ENCODE measurements at places on chromosomes 11 and 22. TPM values are rescaled to one million over a fixed set of nuclear protein-coding genes. Genes with fewer than 3 reads are reported as not detected.

DNA sequence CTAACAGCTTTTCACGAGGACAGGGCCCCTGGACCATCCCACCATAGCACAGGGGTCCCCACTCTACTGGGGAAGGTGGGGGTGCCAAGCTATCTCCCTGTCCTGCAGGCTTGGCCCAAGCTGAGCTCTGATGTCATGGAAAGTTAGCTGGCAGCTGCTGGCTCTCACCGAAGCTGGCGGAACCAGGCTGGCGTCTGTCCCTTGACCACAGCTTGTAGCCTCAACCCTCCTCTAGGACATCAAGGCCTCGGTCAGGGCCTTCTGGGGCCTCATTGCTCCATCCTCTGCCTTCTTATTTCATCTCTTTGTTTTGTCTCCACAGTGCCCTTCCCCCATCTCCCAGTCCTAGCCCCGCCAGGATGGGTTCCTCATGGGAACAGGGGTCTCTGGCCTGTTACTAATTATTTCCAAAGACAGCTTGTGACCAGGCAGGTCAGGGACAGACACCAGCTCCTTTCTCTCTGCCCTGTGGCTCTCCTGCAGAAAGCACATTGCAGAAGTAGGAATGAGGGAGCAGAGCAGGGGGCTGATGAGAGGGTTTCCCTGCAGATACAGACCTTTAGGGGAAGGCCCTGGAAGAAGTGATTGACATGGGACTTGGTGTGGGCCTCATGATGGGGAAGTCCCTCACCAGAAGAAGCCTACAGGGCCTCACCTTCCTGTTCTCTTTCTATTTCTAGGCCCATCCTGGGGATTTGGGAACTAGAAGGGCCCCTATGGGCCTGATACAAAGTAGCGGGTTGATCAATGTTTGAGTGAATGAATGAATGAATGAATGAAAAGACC is 97.5 kb upstream of the ALX4 start:
- H3K36me3 ChIP-seq, result no peaks in the 10 kb centered on the region
- H3K4me3 ChIP-seq, result no peak overlapping the region
- peaks cover 3% of the 10 kb centered on the region for H3K4me1 ChIP-seq
- H3K27me3 ChIP-seq, result peaks cover 29% of the 10 kb centered on the region

- no peak for DNase-seq
- peaks cover 11% of the 10 kb centered on the region for H3K36me3 ChIP-seq
- H3K4me3 ChIP-seq, result no peak overlapping the region
Measured at GRCh38 chr11:70383664-70384565, 14.4 kb upstream of the CTTN start.

DNA sequence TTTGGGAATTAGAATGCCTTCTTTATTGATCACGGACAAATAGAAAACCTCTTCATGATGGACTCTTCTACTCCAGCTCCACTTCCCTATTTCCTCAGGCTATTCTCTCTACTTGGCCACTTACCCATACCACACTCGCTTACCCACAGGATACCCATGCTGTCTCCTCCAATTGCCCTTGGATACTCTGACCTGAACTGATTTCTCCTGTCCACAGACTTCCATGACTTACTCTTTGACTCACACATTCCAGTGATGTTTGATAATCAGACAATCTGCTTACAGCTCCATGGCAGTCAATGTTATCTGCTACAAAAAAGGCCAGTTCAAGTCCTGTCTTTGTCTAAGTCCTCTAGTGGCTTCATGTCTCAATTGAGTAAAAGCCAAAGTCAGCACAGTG is 292.0 kb upstream of the CTSC start:
- no peak overlapping the region for H3K4me3 ChIP-seq
- H3K36me3 ChIP-seq, result no peaks in the 10 kb centered on the region
- no peaks in the 10 kb centered on the region for H3K4me1 ChIP-seq
- H3K27me3 ChIP-seq, result no peaks in the 10 kb centered on the region

- H3K36me3 ChIP-seq, result no peaks in the 10 kb centered on the region
- no peak for DNase-seq
- no peak within 1 kb of the TSS for H3K27ac ChIP-seq
- H3K27me3 ChIP-seq, result peaks cover 65% of the 10 kb centered on the region
Measured at GRCh38 chr11:35525501-35526175, at the start of gene PAMR1. Gene PAMR1, minus strand, starts transcription at chr11:35525616. Its CDS starts 31 bp downstream, at chr11:35525585.

DNA sequence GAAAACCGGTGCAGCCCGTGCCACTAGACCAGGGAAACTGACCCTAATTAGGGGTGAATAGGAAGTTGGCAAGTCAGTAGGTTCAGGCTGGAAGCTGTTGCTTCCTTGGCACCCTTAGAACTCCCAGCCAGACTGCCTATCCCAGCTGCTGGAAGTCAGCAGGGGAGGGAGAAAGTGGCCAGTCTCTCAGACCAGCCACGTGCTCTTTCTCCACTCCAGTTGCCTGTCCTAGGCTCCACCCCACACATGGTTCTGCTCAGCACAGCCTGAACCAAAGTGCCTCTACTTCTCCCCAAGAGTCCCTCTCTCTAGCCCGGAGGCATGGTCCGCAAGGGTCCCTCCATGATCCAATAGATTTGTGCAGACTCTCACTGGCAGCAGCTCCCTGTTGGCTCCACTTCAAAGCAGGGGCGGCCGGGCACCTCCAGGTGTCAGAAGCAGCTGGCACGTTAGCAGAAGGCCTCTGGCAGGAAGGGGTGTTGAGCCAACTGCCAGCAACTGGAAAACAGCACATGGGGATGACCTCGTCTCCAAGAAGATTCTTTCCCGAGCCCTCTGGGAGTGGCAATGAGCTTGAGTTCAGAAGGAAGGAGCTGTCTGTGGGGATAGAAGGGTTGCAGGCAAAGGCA is 27.7 kb downstream of the ARFGAP2 start:
- H3K27me3 ChIP-seq, result no peaks in the 10 kb centered on the region
- no peak overlapping the region for H3K4me3 ChIP-seq
- no peaks in the 10 kb centered on the region for H3K36me3 ChIP-seq
- H3K4me1 ChIP-seq, result peaks cover 6% of the 10 kb centered on the region
- no peak overlapping the region for H3K27ac ChIP-seq

Gene TRPM5
- 0.09 TPM for total RNA-seq

GRCh38 chr11:102413497-102413896 is 39.1 kb downstream of the TMEM123 start:
- no peak for DNase-seq
- H3K4me3 ChIP-seq, result no peak overlapping the region
- H3K36me3 ChIP-seq, result peaks cover 39% of the 10 kb centered on the region
- H3K4me1 ChIP-seq, result peaks cover 14% of the 10 kb centered on the region
- no peaks in the 10 kb centered on the region for H3K27me3 ChIP-seq

Gene MAPK12
- total RNA-seq, result 46.5 TPM

All from neural crest cell (in vitro differentiated cells).